ENCODE measurements at places on chromosomes 12 and 14. TPM values are rescaled to one million over a fixed set of nuclear protein-coding genes. Genes with fewer than 3 reads are reported as not detected.
A peak's percentile ranks its signal among the peaks of the same experiment; 100 is the strongest.

Gene CKB
- 983 TPM for total RNA-seq

Gene GUCY2C
- total RNA-seq, result 2.4 TPM

Gene CMKLR1
- total RNA-seq, result not detected

Gene ABHD12B
- 55.0 TPM for total RNA-seq

Gene DPPA3
- 4.6 TPM for total RNA-seq

Gene STX2
- 20.2 TPM for total RNA-seq

Gene CDC42BPB
- total RNA-seq, result 76.5 TPM

Gene TAS2R43
- total RNA-seq, result 2.5 TPM

Gene CPM
- not detected for total RNA-seq

Gene PLEK2
- 1.6 TPM for total RNA-seq

Gene ZFP36L1
- total RNA-seq, result 99.6 TPM

Gene FBLN5
- total RNA-seq, result 5.8 TPM

Gene ZNF384
- total RNA-seq, result 74.4 TPM

- DNase-seq, result no peak
Measured at GRCh38 chr14:44653641-44654040, 146.6 kb upstream of the FSCB start.

GRCh38 chr12:110647631-110648040 lies 33.7 kb downstream of the TCTN1 start:
- DNase-seq, result no peak

DNA sequence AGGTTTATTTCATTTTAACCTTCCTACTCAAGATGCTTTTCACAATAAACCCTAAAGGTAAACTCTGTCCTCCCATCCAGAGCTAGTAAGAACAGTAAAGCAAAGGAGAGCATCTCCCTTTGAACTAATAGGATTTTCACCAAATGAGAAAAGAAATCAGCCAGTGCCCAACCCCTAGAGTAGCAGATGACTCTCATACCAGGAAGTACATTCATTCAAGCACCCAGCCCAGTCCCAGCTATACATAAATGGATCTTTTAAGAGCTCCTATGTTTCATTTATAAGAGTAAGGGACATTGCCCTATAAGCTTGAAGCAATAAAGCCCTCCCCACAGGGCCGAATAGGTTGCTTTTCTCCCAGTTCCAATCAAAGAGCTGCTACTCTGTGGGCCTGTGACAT lies 7.6 kb downstream of the BAZ2A start:
- no peak for DNase-seq

- DNase-seq, result no peak
Measured at GRCh38 chr12:2851931-2852330, 4.9 kb downstream of the TEX52 start.

DNA sequence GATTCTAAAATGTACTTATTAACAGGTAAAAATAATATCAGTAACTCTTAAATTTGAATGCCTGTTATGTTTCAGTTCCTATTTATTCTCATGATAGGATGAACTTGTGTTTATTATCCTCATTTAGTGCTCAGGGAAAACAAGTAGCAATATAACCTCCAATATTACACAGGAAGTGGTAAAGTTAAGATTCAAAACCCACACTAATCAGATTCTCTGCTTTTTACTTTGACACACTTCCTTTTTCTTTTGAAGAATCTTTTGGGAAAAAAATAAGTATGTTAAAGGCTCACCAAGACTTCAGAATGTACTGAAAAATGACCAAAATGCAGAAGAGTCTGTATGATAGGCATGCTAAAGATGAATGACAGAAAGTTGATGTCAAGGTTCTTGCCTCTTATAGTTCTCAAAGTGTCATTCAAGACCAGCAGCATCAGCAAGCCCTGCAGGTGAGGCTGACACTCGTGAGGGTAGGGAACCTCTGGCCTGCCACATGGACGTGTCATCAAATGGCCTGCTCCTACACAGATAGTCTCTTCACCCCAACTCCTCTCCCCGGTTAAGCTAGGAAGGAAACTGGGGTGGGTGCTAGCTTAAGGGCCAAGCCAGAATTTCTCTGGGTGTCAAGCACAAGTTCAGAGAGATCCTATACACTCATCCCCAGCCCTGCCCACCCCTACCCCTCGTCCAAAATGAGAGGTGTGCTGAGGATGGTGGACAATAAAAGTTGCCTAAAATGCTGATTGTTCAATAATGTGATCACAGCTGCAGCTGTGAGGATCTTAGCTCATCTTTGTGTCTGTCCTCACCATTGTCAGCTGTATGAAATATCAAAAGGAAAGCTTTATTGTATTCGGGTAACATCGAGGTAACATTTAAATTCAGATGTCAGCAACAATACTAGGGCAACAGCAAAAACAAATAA lies 6.3 kb downstream of the TBPL2 start:
- no peak for DNase-seq

GRCh38 chr12:112792301-112792700 lies 753 bp downstream of the RPH3A start:
- peak; percentile 49 for DNase-seq

GRCh38 chr12:108854451-108855283 lies 2.7 kb downstream of the SSH1 start:
- no peak for DNase-seq

GRCh38 chr12:45468751-45469615 lies 253.1 kb downstream of the ANO6 start:
- DNase-seq, result no peak

DNA sequence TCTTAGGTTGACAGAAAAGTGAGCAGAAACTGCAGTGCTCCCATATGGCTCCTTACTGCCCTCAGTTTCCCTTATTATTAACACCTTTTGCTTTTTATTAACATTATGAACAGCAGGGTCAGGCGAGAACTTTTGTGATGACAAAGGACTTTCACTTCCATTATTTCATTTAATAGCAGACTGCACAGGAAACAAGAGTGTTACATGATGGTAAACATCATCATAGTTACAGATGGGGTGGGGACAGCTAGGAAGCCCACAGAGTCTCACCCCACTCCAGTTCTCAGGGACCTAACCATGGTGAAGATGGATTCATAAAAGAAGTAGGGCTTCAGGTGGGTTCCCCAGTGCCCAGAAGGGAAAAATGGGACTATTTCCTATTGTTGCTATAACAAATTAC lies 110.1 kb upstream of the PELI2 start:
- no peak for DNase-seq

DNA sequence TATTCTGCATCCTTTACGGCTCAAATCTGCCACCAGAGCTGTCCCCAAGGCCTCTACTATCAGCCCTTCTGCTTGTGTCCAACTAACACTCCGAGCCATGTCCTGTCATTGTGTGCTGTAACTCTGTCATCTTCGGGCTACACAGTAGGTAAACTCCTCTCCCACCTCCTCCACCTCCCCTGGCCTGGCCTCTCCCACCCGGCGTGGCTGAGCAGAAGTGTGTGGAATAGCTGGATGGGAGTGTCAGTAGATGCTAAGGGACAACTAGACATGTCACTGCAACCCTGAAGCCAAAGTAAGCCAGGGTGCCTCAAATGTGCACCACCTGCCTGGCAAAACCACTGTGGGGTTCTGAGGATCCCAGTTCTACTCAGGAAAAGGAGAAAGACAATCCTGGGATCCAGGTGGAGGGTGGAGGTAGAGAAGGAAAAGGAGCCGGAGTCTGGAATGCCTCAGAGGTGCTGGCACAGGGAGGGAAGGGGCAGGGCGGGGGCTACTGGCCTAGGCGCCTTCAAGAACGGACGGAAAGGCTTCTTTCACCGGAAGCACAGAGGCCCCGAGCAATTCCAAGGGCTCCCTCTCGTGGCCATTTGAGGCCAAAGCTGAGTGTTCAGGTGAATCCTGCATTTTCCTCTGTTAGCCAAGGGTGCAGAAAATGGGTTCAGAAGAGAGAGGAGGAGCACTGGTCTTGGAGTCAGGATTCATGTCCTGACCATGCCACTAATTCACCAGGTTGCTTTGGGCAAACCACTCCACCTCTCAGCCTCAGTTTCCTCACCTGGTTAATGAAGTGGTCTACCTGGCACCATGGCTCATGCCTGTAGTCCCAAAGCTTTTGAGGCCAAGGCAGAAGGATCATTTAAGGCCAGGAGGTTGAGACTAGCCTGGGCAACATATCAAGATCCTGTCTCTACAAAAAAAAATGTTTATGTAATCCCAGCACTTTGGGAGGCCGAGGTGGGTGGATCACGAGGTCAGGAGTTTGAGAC lies 20.5 kb upstream of the FAM181A start:
- DNase-seq, result peak; percentile 93

- DNase-seq, result no peak
Measured at GRCh38 chr14:59679872-59680271, 103.3 kb upstream of the CCDC175 start.

DNA sequence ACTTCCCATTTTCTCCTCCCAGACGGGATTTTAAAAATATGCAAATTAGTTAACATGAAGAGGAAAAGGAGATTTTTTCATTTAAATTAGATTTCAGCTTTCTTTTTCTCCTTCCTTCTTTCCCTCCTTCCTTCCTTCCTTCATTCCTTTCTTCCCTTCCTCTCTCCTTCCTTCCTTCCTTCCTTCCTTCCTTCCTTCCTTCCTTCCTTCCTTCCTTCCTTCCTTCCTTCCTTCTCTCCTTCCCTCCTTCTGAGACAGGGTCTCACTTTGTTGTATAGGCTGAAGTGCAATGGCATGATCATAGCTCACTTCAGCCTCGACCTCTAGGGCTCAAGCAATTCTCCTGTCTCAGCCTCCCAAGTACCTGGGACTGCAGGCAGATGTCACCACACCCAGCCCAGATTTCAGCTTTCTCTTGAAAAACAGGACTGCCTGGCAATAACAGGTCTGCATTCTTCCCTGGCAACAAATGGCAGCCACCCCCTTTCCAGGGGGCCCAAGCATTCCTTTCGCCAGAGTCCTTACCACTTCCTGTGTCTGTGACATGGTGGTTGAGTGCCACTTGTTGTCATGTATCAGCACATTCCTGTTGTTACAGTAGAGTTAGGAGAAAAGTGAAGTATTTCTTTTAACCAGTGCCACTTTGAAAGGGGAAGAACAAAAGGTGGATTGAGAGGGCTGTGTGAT lies 119.1 kb downstream of the PTPN11 start:
- DNase-seq, result peak; percentile 91

GRCh38 chr14:52014601-52015267 lies 25.4 kb downstream of the RTRAF start:
- DNase-seq, result no peak

- DNase-seq, result no peak
Measured at GRCh38 chr14:50728836-50729235, 60.7 kb upstream of the SAV1 start.

DNA sequence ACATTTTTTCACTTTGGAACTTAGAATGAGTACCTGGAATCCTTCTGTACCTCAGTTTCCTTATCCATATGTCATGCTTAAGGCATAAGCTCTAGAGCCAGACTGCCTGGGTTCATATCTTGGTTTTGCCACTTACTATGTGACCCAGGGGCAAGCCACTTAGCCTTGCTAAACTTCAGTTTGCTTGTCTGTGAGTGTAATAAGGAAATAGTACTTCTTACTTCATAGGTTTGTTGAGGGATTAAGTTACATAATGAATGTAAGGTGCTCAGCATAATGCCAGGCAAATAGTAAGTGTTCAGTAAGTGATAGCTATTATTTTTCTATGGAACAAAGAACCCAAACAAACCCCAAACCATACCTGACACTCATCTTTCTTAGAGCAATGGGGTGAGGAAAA lies 225.1 kb downstream of the BCAT1 start:
- DNase-seq, result no peak

GRCh38 chr12:108788076-108788782 lies 56.9 kb upstream of the CORO1C start:
- DNase-seq, result no peak

DNA sequence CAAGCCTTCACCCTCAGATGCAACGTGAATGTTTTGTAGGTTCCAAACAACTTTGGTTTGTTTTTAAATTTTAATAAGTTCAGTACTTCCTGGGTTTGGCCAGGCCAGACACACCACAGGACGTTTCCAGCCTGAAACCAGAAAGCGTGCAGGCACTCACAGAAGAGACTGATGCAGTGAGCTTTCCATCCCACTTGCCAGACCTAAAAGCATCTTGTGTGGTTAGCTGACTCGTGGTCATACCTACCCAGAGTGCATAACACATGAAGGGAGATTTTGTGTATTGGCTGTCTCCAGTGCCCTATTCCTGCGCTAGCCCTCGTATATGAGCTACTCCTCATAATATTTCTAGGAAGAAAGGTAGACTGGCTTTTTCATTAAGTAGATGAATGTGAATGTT lies 297.3 kb upstream of the FAR2 start:
- no peak for DNase-seq

- DNase-seq, result no peak
Measured at GRCh38 chr12:102095677-102096263, 24.1 kb downstream of the NUP37 start.

GRCh38 chr12:3365463-3366411 lies 125.3 kb upstream of the PRMT8 start:
- DNase-seq, result peak; percentile 88

- no peak for DNase-seq
Measured at GRCh38 chr14:55136885-55137786, 8.1 kb downstream of the LGALS3 start.

DNA sequence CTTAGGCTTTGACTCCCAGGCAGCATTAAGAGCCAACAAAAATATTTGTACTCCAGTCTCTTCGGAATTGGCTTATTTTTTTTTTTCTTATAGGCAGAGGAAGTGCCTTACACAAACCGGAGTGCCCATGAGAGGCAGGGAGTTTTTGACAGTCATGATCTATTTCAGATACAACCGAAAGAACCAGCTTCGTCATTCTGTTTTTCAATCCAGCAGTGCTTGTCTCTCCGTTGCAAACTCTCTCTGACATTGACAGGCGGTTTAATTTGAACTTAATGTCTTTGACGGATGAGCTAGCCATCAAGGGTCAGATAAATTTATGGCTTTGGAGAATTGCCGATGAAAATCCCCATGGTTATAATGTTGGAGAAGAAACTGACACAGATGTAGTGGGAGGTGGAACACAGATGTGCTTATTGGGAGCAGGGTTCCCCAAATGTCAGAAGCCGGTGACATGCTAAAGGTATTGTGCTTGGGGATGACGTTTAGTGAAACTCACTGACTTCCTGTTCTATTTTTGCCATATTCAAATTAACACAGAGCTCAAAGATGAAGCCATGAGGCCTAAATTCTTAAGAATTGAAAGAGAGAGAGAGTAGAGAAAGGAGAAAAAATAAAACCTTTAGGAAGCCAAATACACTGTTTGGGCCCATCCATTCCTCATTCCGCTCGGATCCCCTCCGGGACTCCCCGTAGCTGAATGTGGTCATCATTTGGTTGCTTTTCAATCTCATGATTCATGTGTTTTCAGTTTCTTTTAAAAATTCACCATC lies 59.7 kb downstream of the PLXNC1 start:
- DNase-seq, result peak; percentile 35

- no peak for DNase-seq
Measured at GRCh38 chr14:52279408-52279807, 11.9 kb downstream of the PTGDR start.

GRCh38 chr12:50581226-50582184 lies 76.7 kb downstream of the DIP2B start:
- no peak for DNase-seq

DNA sequence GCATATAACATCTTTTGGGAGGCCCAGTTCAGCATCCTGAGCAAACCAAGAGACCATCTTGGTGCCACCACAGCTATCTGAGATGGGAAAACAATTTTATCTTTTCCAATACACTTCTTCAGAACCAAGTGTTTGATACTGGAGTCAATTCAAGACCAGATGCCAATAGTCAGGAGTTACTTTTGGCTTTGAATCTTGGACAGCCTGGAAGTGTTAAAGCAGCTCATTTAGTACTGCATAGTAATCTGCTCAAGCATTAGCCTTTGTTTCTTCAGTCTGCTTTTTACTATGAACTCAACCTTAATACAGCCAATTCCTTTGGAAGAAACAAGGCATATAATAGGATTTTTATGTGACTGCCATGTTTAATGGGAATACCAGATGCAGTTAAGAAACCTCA lies 81.9 kb upstream of the TSPAN8 start:
- no peak for DNase-seq
